Germinal center (tissue), 1 donor: ENCODE measurements at places on chromosomes 5 and 9.

- DNase-seq: peak; percentile 17
These were observed 166.3 kb upstream of the ZNF608 start for GRCh38 chr5:124912638-124913328.

- DNase-seq: no peak
These were observed 36.1 kb downstream of the PRRX2 start for GRCh38 chr9:129701549-129701948.

DNA sequence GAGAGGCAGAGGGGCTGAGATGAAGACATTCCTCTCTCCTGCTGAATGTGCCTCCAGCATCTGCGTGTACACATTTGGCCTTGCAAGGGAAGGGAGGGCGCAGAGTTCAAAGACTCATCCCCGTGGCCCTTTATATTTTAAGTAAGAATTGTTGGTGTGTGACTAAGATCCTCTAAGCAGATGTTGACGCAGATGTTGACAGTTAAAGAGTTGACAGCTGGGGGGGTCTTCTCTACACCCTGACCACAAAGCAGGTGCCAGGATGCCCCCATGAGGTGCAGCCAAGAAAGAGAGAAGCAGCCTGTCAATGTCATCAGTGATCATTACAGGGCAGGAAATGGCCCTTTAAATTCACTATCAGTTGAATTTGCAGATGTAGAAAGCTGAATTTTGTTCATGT lies 262.9 kb downstream of the IRX1 start:
- DNase-seq: no peak

GRCh38 chr5:150190987-150191386 lies 1.1 kb downstream of the SLC6A7 start:
- DNase-seq: no peak

DNA sequence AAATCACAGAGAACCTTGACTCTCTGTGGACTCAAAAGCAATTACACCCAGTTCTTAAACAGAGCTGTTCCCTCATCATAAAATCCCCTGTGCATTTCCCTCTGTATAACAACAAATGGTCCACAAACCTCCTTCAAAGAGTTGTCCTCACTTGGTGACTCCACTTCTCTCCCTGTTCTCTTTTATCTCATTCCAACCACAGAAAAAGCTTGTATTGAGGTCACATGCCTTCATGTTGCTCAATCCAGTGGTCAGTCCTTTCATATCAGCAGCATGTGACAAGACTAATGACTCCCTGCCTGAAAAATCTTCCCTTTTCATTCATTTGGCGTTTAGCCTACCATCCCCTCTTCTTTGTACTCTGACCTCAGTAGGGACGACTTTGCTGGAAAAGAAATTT lies 158.0 kb downstream of the DEPDC1B start:
- DNase-seq: no peak

DNA sequence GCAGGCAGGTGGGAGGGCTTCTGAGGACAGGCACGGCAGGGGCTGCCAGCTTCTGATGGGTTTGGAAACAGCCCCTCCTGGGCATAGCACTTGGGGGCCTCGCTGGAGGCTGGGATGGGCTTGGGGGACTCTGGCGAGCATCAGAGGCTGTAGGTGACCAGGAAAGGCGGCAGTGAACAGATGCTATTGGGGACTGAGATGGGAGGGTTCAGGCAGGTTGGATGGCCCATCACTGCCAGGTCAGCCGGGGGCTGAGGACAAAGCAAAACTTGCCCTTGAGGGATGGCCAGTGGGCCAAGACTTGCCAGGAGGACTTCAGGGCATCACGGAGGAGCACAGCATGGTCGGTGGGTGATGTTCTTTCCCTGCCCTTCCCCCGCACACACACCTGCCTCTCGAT lies 6.7 kb downstream of the AIF1L start:
- DNase-seq: no peak

GRCh38 chr5:13354611-13355010 lies 589.9 kb downstream of the DNAH5 start:
- DNase-seq: no peak

GRCh38 chr5:122730456-122730855 lies 44.4 kb upstream of the SNX2 start:
- DNase-seq: no peak

- DNase-seq: no peak
These were observed 1.9 kb downstream of the GNAQ start for GRCh38 chr9:78029551-78030295.

DNA sequence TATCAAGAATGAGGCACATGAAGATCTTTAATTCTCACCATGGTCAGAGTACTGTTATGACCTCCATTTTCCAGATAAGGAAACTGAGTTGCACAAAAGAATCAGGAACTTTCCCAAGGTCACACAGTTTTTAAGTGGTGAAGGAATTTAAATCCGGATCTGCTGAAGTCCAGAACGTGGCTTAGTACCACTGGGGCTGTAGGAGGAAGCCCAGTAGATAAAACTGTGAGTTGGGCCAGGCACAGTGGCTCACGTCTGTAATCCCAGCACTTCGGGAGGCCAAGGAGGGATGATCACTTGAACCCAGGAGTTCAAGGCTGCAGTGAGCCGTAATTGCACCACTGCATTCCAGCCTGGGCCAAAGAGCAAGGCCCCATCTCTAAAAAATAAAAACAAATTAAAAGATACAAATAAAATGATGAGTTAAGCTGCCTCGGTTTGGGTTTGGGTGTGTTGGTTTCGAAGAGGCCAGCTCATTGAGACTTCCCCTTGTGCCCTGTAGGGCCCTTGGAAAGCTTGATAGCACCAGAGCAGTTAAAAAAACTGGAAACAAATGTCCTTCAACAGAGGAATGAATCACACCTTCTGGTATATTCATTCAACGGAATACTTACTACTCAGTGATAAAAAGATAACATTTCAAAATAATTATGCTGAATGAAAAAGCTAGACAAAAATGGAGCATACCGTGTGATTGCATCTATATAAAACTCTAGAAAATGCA lies 20.1 kb downstream of the ATOX1 start:
- no peak for DNase-seq

DNA sequence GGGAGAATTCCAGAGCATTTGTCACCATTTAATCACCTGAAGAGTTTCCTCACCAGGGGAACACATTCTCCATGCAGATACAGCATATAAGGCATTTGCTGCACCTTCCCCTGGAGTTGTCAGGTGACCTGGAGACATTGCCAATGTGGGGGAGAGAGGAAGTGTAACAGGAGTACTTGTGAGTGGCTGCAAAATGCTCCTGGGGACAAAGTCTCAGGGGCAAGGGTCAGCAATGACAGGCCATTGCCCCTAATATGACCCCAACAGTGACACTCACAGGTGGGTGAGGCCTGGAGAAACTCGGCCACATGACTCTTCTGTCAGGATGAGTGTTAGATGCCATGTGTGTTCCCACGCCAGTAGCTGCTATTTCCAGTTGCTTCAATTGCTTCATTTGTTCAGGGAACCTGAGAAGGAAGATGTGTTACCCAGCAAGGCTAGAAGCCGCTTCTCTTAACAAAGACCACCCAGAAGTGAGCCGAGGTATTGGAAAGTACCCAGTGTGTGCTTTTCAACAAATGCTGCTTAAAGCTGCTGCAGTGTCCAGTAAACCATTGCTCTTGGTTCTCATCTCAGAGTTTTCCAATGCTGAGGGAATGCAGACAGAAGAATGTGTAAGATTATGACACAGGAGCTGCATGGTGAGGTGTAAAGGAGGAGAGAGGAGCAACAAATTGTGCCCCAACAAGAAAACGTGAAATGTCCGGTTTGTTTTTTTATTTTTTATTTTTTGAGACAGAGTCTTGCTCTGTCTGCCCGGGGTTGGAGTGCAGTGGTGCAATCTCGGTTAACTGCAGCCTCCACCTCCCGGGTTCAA lies 128.2 kb upstream of the SLC44A1 start:
- DNase-seq: no peak

DNA sequence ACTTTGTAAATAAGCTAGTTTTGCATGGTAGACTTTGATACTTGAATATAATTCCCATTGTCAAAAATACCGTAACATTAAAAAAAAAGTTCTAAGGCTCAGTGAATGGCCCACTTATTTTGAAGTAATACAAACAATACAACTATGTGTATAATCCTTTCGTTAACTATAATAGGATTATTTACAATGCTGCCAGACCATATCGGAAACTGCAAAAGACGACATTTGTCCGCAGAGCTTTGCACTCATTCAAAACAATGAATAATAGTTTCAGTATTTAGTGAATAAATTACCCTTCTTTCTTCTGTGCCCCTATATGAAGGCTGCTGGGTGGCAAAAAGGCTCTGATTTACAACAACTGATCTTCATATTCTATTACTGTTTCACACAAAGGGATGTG lies 121.8 kb downstream of the DROSHA start:
- no peak for DNase-seq

DNA sequence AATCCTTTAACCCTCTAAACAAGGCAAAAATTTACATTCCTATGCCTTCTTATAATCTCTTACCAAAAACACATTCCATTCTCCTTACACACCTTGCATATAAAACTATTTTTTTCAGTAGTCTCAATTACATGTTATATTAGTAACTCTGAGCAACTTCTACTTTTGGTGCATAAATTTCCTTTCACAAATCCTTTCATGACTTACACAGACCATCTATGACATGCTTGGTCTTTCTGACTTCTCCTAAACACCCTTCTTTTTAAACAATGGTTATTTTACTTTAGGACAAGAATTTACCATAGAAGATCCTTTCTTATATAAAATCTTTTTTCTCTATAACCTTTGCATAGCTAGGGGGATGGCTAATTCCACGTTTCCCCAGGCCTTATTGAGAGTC lies 208.0 kb upstream of the ARRDC3 start:
- DNase-seq: no peak

DNA sequence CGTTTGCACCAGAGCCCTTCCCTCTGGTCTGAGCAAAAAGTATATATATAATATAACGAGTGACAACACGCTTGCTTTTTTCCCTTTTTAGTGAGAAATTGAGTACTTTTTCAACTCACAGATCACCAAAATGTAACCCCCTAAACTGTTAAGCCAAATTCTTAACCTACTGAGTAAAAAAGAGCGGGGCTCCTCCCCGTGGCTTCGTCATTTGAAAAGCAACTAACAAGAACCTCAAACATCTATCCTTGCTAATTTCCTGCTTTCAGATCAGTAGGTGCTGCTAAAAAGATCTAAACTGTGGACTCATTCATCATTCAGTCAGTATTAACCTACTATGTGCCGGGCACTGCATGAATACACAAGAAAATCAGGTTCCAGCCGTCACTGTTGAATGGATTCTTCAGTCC lies 1.0 kb upstream of the PTBP3 start:
- no peak for DNase-seq

- DNase-seq: no peak
These were observed 24.6 kb downstream of the PSAT1 start for GRCh38 chr9:78321505-78321904.

GRCh38 chr5:6666762-6667161 lies 33.5 kb downstream of the SRD5A1 start:
- no peak for DNase-seq

- DNase-seq: no peak
These were observed 854.3 kb upstream of the DMAC1 start for GRCh38 chr9:8653855-8654254.

DNA sequence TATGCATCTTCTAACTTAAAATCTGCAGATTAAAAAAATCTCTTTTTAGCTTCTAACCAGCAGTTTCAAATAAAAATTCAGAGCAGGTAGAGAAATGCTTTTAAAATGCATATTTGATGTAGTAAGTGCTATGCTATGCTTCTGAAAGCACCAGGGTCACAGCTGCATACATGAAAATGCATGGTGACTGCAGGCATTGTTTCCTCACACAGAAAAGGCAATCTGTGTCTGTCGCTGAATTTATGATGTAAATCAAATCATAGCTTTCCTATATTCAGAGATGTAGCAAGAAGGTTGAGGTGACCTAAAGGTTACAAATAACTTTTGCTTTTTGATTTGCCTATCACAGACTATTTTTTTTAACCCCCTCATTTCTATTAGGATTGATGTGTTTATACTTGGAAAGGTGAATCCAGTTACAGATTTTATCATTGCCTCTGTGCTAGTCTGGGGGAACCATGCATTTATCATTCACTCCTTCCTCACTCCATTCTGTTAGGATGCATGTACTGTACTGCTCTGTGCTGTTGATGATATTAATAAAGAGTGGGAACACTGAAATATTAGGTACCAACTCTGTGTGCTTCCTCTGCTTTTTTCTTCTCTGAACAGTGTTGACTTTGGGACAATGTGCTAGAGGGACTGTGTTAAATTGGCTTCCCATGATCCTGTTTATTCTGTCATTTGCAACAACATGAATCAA lies 65.6 kb downstream of the FOCAD start:
- no peak for DNase-seq

DNA sequence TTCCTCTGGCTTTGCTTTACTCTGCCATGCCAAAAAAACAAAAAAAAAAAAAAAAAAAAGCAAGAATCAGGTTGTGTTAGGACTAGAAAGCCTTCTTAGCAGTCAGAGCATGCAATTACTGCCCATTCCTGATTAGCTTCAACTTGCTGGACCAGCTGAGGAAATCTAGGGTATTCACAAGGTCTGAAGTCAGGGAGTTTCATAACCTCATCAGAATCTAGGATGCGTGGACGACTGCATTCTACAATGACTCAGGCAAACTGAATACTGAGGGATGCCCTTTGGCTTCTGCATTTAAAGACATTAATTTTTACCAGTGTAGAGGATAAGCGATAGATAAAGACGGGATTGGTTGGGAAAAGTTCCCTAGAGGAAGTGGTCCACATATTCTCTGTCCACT lies 39.2 kb upstream of the SHOC1 start:
- DNase-seq: no peak
